Activated CD4-positive, alpha-beta T cell treated with anti-CD3 and anti-CD28 coated beads, Interleukin-2, amount 10 ng/mL, durations not matched to agents 7 days and 5 days (primary cell): ENCODE measurements at places on chromosomes 2 and 18.

- H3K4me3 ChIP-seq = no peak overlapping the region
- no peak for DNase-seq
- no peaks in the 10 kb centered on the region for H3K36me3 ChIP-seq
- H3K4me1 ChIP-seq = peaks cover 33% of the 10 kb centered on the region
These were observed 26.0 kb upstream of the IGFBP2 start for GRCh38 chr2:216607277-216607560.

DNA sequence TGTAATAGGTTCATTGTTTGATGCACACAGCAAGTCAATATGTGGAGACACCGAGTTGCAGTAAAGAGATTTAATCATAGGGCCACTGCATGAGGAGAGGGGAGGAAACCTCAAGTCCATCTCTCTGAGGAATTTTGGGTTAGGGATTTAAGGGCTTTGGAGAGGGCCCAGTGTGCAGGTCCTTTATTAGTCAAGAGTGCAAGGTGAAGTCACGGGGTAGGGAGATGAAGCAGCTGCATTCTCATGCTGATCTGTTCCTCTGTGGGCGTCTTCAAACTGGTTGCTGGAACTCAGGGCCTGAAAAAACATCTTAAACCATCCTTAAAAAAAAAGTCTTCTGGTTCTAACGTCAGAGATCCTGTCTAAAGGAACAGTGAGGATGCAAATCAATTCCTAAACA, 131.6 kb downstream of the NXPH2 start:
- no peaks in the 10 kb centered on the region for H3K36me3 ChIP-seq
- DNase-seq = no peak
- H3K27ac ChIP-seq = no peak overlapping the region
- H3K4me3 ChIP-seq = no peak overlapping the region

DNA sequence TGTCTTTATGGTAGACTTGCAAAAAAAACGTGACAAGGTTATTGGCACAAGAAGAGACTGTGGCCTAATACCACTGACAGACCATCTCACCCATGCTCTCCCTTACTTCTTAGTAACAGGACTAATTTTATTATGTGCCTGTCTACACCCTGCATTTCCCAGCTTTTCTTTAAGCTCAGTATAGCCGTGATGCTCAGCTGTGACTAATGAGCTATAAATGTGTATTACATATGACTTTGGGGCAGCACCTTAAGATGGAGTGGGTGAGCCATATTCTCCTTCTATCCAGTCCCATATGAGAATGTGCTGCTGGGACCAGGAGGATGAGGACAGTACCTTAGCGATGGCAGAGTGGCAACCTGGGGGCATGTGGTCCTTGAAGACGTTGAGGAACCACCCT, 293.5 kb downstream of the RNF144A start:
- H3K4me3 ChIP-seq = no peak overlapping the region
- H3K27ac ChIP-seq = no peak overlapping the region
- no peaks in the 10 kb centered on the region for H3K36me3 ChIP-seq
- H3K4me1 ChIP-seq = no peaks in the 10 kb centered on the region
- H3K27me3 ChIP-seq = no peaks in the 10 kb centered on the region

- no peak overlapping the region for H3K27ac ChIP-seq
- no peaks in the 10 kb centered on the region for H3K27me3 ChIP-seq
- H3K4me1 ChIP-seq = no peaks in the 10 kb centered on the region
- DNase-seq = no peak
- no peaks in the 10 kb centered on the region for H3K36me3 ChIP-seq
- H3K4me3 ChIP-seq = no peak overlapping the region
These were observed 55.3 kb upstream of the CHMP1B start for GRCh38 chr18:11795916-11796315.

DNA sequence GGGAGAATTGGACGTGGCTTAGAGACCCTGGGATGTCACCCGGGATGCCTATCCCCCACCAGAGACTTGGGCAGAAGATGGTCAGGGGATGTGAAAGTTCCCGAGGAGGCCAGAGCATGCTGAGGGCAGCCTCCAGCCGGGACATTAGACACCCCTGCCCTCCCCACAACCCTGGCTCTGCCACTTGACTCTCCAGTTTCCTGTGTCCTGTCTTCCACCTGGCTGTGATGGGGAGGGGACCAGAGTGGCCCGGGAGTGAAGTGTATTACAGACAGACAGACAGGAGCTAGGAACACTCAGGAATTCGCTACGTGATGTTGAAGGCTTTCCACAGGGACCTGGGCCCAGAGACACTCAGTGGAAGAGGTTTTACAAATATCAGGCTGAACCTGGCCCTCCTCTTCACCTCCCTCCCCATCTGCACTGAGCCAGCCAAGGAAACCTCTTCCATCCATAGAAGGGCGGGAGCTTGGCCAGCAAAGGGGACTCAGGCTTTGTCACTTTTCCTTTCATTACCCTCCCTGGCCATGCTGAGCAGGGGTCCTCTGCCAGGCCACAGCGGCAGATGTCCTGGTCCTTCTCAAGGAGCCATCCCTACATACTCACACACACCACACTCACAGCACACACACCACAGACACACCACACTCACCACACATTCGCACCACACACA, 60.7 kb downstream of the SDC1 start:
- no peak overlapping the region for H3K27ac ChIP-seq
- H3K4me3 ChIP-seq = no peak overlapping the region
- no peaks in the 10 kb centered on the region for H3K4me1 ChIP-seq
- no peak for DNase-seq
- H3K27me3 ChIP-seq = peaks cover 16% of the 10 kb centered on the region
- H3K36me3 ChIP-seq = no peaks in the 10 kb centered on the region

- no peaks in the 10 kb centered on the region for H3K36me3 ChIP-seq
- no peaks in the 10 kb centered on the region for H3K27me3 ChIP-seq
- H3K4me3 ChIP-seq = no peak overlapping the region
- H3K27ac ChIP-seq = no peak overlapping the region
These were observed 382.0 kb downstream of the RAD51AP2 start for GRCh38 chr2:17136231-17136630.

GRCh38 chr18:47888156-47888555, 42.3 kb downstream of the SMAD2 start:
- no peak for DNase-seq
- H3K27ac ChIP-seq = no peak overlapping the region
- H3K27me3 ChIP-seq = no peaks in the 10 kb centered on the region

GRCh38 chr18:9766740-9767139, 58.6 kb downstream of the RAB31 start:
- no peaks in the 10 kb centered on the region for H3K36me3 ChIP-seq
- H3K27me3 ChIP-seq = peaks cover 4% of the 10 kb centered on the region
- H3K4me3 ChIP-seq = no peak overlapping the region
- DNase-seq = no peak

- peaks cover 19% of the 10 kb centered on the region for H3K36me3 ChIP-seq
- H3K4me1 ChIP-seq = peaks cover 41% of the 10 kb centered on the region
- peak overlapping the region; percentile 32 for H3K4me3 ChIP-seq
- H3K27me3 ChIP-seq = no peaks in the 10 kb centered on the region
- peak overlapping the region; percentile 36 for H3K27ac ChIP-seq
- DNase-seq = no peak
These were observed 2.0 kb downstream of the LMAN2L start for GRCh38 chr2:96737831-96738230.

DNA sequence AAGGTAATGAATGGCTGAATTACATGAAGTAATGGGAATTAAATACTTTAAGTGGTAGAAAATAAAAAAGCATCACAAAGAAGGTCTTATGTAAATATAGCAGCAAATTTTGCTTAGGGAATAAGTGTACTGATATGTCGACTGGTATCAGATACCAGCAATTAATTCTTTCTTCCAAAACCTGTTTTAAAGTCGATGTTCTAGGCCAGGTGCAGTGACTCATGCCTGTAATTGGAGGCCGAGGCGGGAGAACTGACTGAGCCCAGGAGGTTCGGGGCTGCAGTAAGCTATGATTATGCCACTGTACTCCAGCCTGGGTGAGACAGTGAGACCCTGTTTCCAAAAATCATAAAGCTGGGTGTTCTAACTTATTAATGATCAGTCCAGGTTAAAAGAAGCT, 30.3 kb downstream of the SP3 start:
- no peaks in the 10 kb centered on the region for H3K27me3 ChIP-seq
- H3K36me3 ChIP-seq = peaks cover 30% of the 10 kb centered on the region
- no peak overlapping the region for H3K4me3 ChIP-seq
- no peak for DNase-seq

GRCh38 chr2:207255565-207256470, 90.1 kb upstream of the KLF7 start:
- DNase-seq = no peak
- H3K4me1 ChIP-seq = peaks cover 3% of the 10 kb centered on the region
- H3K27me3 ChIP-seq = peaks cover 6% of the 10 kb centered on the region
- H3K27ac ChIP-seq = no peak overlapping the region
- H3K36me3 ChIP-seq = no peaks in the 10 kb centered on the region
- no peak overlapping the region for H3K4me3 ChIP-seq

DNA sequence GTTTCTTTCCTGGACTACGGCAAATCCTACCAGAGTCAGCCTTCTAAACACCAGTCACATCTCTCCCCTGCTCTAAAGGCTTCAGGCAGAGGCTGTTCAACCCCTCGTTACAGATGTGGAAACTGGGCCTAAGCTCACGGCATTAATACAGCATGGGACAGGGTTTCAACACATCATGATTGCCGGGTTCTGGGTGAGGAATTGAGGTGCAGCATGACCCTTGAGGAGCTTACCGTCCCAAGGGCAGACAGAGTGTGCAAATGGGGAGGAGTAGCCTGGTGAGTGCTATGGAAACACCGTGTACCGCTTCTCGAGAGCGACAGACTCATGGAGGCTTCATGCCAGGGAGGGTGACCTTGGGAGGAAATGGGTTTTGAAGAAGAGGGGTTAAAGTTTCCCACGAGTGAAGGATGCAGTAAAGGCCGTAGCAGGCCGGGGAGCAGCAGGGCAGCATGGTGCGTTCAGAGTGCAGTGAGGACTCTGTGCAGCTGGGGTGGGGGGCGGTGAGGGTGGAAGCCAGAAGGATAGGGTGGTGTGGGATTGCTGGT, 51.1 kb downstream of the TGOLN2 start:
- no peaks in the 10 kb centered on the region for H3K36me3 ChIP-seq
- no peak for DNase-seq
- H3K27ac ChIP-seq = no peak overlapping the region
- H3K4me3 ChIP-seq = no peak overlapping the region
- peaks cover under 1% of the 10 kb centered on the region for H3K27me3 ChIP-seq

DNA sequence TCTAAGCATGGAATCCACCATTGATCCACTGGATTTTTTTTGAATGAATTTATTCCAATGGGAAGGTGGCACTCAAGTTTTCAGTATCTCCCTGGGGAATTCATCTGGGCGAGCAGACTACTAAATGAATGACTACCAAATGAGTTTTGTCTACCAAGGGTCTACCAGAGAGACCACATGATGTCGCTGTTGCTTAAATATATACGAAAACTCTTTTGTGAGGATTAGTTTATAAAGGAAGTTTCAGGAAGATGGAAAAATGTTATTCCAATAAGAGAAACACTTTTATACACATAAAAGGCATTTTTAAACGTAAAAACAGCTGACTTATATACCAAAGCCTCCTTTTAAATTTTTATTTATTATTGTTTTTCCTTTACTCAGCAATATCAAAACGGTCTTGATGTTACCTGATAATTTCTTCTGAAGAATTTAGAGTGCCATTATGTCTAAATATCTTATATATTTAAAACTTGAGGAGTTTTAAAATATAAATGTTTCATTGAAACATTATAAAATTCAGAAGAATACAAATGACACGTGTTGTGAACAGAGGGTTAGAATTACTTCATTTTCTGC, 139.7 kb downstream of the HRH4 start:
- H3K36me3 ChIP-seq = no peaks in the 10 kb centered on the region
- H3K4me1 ChIP-seq = no peaks in the 10 kb centered on the region
- peak; percentile 31 for DNase-seq
- H3K27ac ChIP-seq = no peak overlapping the region

- no peak for DNase-seq
- H3K27me3 ChIP-seq = no peaks in the 10 kb centered on the region
- no peaks in the 10 kb centered on the region for H3K36me3 ChIP-seq
These were observed 1064.6 kb upstream of the CHAC2 start for GRCh38 chr2:52703004-52703403.

DNA sequence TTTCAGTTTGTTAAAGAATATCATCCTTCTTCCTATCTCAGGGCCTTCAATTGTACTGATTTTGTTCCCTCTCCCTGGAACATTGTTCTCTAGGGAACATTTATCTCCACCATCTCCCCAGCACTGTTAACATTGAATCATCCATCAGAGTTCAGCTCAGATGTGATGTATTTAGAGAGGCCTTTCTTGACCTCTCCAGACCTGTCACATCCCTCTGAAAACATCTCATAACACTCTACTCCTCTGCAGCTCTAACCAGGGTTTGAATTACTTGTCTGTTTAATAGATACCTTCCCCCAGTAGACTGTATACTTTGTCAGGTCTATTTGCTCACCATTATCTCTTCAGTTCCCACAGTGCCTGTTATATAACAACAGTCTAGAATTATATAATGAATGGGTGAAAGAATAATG, 98.6 kb downstream of the GALNT1 start:
- no peaks in the 10 kb centered on the region for H3K4me1 ChIP-seq
- no peak overlapping the region for H3K4me3 ChIP-seq
- H3K27ac ChIP-seq = no peak overlapping the region
- no peaks in the 10 kb centered on the region for H3K27me3 ChIP-seq

GRCh38 chr18:9823805-9824473, 61.8 kb upstream of the TXNDC2 start:
- no peaks in the 10 kb centered on the region for H3K36me3 ChIP-seq
- no peak overlapping the region for H3K27ac ChIP-seq
- no peaks in the 10 kb centered on the region for H3K4me1 ChIP-seq

DNA sequence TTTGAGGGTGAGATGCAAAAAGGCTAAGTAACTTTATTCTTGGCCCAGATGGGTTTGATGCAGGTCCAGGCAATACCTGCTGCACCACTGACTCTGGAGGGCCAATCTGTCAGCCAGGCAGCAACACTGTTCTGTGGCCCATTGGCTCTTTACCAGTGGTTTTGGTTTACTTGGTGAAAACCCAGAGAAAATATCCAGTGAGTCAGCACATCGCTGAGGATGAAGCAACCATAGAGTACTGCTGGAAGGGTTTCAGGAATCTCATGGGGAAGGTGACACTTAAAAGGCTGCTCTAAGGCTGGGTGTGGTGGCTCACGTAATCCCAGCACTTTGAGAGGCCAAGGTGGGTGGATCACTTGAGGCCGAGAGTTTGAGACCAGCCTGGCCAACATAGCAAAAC, 192.5 kb upstream of the FAM98A start:
- H3K27ac ChIP-seq = no peak overlapping the region
- no peaks in the 10 kb centered on the region for H3K4me1 ChIP-seq
- no peak for DNase-seq
- H3K4me3 ChIP-seq = no peak overlapping the region
- H3K36me3 ChIP-seq = no peaks in the 10 kb centered on the region

DNA sequence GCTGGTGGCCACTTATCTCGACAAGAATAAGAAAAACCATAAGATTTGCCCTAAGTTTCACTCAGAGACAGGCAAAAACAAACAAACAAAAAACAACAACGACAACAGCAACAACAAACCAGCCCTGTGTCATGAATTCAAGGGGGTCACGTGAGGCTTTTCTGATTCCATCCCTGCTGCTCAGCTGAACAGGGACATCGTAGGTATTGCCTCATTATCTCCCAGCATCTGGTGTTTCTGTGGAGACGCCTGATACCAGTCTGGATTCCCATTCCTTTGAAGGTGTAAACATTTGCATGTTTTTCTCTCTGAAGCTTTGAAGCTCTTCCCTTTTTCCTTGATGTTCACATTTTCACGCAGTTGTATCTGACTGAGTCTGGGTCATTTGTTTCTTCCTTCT, 117.4 kb downstream of the KCNF1 start:
- H3K27me3 ChIP-seq = peaks cover 7% of the 10 kb centered on the region
- no peaks in the 10 kb centered on the region for H3K4me1 ChIP-seq
- no peak for DNase-seq
- no peaks in the 10 kb centered on the region for H3K36me3 ChIP-seq
- H3K4me3 ChIP-seq = no peak overlapping the region
